ENCODE measurements at places on chromosomes 5 and 9.

GRCh38 chr5:37720550-37720952 is 119.3 kb downstream of the GDNF start:
- DNase-seq: no peak

GRCh38 chr9:84379740-84380139 is 39.2 kb upstream of the SLC28A3 start:
- no peak for DNase-seq

GRCh38 chr9:97518909-97519307 is 17.4 kb downstream of the TMOD1 start:
- DNase-seq: no peak

DNA sequence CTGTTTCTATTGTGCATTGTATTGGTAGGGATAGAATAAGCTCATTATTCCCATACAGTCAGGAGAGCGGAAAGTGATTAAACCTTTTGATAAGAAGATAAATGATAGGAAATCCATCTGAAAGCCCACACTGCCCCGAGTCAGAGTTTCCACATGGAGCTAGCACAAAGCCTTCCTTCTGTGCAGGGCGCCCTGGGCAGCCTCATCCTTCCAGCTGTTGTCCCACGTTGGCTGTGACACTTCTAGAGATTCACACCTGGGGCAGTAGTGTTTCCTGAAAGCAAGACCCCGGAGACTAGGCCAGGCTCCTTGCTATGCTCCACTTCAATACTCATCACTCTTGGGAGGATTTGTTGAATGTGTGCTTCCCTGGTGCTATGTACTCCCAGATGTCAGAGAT is 172.4 kb downstream of the SEMA6A start:
- DNase-seq: no peak

GRCh38 chr5:75620184-75620959 is 9.1 kb downstream of the ANKDD1B start:
- no peak for DNase-seq

DNA sequence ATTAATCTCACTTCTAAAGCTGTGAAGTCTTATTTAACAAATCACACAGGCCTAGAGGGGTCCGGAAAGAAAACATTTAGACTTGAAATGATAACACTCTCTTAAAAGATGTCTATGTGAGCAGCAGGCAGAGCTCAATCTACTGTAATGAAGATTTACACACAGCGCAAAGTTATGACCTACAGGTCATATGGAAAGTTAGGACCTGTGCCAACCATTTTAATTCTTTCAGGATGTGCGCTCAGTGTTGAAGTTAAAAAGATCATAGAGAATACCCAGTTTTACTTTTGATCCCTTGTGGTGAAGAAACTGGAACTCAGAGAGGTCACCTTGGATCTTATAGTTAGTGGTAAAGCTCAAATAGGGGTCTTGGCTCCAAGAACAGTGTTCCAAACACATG is 3.1 kb upstream of the CREBRF start:
- DNase-seq: no peak

- DNase-seq: no peak
Observed at GRCh38 chr5:639253-639530, 27.1 kb downstream of the CEP72 start.

DNA sequence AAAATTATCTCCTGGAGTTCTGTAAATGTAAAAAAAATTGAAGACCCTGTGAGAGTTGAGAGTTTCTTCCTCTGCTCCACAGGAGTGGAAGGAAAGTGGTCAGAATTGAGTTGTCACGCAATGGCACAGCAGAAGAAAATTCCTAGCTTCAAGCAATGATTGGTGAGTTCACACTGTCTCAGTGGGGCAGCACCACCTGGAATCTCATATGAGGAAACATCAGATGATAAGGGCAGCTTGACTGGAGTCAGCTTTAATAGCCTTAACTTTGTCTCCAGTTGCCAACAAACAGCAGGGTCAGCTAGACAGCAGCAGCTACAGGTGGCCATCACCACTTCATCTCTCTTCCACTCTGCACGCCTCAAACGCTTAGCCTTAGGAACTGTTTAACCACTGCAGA is 211.1 kb downstream of the EFNA5 start:
- DNase-seq: no peak

DNA sequence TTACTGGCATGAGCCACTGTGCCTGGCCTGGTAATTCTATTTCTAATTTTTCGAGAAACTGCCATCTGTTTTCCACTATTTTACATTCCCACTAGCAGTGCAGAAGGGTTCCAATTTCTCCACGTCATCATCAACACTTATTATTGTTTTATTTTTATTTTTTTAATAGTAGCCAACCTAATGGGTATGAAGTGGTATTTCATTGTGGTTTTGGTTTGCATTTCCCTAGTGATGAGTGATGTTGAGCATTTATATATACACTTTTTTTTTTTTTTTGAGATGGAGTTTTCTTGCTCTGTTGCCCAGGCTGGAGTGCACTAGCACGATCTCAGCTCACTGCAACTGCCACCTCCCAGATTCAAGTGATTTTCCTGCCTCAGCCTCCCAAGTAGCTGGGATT is 28.3 kb downstream of the WWC1 start:
- no peak for DNase-seq

- DNase-seq: no peak
Observed at GRCh38 chr5:143251190-143251589, 152.3 kb downstream of the NR3C1 start.

- no peak for DNase-seq
Observed at GRCh38 chr5:40277161-40277906, 402.4 kb upstream of the PTGER4 start.

DNA sequence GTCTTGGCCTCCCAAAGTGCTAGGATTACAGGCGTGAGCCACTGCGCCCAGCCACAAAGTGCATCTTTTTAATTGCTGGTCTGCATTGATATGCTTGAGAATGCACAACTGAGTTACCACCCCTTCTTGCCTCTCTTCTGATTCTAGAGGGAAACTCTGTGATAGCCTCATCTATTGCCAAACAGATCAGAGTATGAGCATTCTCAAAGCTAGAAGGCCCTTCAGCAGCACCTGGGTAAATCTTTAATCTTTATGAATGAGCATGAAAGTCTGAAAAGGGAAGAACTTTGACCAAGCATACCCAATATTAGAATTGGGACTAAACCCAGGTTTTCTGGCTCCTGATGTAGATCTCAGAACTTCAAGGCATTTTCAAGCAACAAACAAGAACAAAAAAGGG is 298.3 kb upstream of the TNC start:
- no peak for DNase-seq

- DNase-seq: no peak
Observed at GRCh38 chr9:19140259-19140658, 13.0 kb upstream of the PLIN2 start.

GRCh38 chr5:140553657-140554056 is 3.6 kb downstream of the SRA1 start:
- DNase-seq: no peak

DNA sequence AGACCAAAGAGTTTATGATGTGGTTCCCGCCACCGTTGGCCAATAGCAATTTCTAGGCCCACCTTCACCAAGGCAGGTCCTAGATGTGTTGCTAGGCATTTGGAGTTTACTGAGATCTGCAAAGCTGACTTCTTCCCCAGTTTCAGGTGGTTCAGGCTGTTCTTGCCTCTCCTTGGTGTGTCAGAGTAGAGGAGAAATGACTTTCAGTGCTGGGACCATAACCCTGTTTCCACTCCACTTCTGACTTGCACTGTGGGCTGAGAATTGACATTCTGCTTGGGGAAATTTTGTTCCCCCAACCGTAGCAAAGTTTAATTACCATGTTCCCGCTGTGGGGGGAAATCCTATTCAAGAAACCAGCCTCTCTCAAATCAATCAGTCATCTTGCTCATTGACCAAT is 128.0 kb upstream of the GABRP start:
- DNase-seq: no peak

DNA sequence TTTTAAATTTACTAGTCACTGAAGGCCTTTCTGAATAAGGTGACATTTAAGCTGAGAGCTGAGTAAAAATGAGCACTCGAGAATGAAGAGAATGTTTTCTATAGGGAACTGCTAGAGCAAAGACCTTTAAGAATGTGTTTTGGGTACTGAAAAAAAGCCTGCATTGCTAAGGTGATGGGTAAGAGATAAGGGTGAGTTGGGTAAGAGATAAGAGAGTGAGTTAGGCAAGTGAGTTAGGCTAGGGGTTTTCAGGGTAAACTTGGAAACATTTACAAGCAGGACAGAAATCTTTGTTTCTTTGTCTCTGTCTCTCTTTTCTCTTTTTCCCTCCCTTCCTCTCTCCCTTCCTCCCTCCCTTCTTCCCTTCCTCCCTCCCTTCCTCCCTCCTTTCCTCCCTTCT is 5.6 kb downstream of the RAD23B start:
- DNase-seq: no peak

- DNase-seq: no peak
Observed at GRCh38 chr5:151467576-151467975, 20.2 kb downstream of the SLC36A1 start.

GRCh38 chr5:33997331-33997983 is 10.4 kb downstream of the AMACR start:
- DNase-seq: no peak

- no peak for DNase-seq
Observed at GRCh38 chr5:110333384-110333783, 393.1 kb downstream of the TMEM232 start.

- no peak for DNase-seq
Observed at GRCh38 chr5:83711982-83712601, 8.6 kb downstream of the HAPLN1 start.

- DNase-seq: no peak
Observed at GRCh38 chr9:87447547-87448432, 49.9 kb upstream of the DAPK1 start.

DNA sequence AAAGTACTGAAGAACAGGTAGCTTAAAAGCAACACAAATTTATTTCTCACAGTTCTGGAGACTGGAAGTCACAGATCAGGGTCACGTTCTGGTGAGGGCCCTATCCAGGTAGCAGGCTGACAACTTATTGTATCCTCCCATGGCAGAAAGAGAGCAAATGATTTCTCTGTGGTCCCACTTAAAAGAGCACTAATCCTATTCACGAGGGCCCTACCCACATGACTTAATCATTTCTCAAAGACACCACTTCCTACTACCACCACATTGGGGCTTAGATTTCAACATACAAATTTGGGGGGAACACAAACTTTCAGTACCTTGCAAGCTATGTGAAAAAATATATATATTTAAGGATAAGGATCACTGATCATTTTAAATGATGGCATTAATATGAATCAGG is 75.8 kb upstream of the PPP1R2B start:
- DNase-seq: no peak

- DNase-seq: no peak
Observed at GRCh38 chr5:135041726-135042125, 7.7 kb upstream of the PITX1 start.

DNA sequence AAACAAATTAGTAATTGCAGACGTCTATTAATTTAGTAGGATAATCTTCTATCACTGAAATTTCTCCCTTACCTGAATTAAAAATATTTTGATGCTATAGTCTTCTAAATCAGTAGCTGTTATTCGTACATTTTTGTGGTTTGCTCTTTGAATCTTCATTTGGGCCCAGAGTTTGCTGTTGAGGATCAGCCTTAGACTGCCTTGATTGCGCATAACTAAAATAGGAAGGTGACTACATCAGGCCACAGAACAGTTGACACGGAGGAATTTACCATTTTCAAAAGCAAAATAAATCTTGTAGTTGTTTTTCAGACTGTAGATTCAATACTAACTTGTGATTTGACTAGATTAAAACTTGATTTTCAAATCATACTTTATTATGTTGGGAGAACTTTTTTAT is 11.8 kb upstream of the NADK2 start:
- DNase-seq: no peak

DNA sequence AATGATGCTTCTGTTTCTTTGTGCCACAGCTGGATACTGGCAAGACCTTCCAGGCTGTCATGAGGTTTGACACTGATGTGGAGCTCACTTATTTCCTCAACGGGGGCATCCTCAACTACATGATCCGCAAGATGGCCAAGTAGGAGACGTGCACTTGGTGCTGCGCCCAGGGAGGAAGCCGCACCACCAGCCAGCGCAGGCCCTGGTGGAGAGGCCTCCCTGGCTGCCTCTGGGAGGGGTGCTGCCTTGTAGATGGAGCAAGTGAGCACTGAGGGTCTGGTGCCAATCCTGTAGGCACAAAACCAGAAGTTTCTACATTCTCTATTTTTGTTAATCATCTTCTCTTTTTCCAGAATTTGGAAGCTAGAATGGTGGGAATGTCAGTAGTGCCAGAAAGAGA is 65.5 kb downstream of the ACO1 start:
- no peak for DNase-seq

DNA sequence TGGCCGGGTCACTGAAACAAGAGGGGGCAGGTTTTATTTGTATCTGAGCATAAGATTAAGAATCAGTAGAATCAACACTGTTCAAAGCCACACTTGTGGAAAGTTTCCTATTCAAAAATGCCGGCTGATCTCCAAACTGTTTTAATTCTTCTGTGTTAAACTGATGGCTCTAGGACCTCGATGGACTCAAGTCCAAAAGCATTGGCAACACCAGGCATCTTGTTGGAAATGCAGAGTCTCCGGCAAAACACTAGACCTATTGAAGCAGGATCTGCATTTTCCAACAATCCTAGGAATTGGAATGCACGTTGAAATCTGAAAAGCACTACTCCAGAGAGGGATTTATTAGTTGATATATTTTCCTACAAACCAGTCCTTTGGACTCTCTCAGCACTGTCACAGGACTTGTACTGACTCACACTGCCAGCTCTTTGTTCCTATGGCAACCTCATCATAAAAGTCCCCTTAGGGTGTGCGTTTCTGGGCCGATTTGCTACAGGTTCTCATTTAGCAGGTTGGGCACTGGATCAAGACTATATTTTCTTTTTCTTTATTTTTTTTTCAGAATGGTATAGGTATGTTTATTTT is 48.1 kb upstream of the PCA3 start:
- DNase-seq: no peak

DNA sequence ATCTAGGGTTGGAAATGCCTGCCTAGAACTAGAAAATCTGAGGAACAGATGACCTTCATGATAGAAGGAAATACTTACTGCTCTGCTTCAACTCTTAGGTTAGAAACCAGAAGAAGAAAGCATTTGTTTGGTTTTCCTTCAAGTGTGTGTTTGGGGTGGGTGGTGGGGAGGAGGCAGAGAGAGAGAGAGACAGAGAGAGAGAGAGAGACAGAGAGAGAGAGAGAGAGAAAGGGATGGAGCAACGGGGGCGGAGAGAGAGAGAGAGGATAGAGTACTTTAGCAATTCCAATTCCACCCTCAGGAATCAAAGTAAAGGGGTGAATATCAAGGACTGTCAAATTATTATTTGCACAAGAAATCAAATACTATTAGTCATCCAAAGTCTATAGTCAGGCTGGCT is 29.2 kb upstream of the GCNT4 start:
- DNase-seq: no peak

DNA sequence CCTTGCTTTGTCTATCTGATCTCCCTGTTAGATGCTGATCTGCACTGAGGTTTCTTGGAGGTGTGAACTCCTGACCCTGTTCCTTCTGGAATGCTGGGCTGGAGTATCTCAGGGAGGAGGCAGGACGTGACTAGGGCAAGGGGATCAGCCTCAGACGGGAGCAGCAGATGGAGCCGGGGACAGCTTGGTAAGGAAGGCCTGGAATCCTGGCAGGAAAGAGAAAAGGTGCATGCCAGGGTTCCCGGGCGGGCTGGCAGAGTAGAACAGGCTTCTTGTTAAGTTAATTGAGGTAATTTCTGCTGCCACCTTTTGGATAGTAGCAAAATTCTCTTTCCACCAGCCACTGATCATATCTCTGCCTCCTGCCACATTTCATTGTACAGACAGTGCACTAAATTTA is 180.9 kb downstream of the ZNF462 start:
- DNase-seq: no peak
